GM13976 (cell line): ENCODE measurements at places on chromosomes 6 and 20.
A peak's percentile ranks its signal among the peaks of the same experiment; 100 is the strongest.

DNA sequence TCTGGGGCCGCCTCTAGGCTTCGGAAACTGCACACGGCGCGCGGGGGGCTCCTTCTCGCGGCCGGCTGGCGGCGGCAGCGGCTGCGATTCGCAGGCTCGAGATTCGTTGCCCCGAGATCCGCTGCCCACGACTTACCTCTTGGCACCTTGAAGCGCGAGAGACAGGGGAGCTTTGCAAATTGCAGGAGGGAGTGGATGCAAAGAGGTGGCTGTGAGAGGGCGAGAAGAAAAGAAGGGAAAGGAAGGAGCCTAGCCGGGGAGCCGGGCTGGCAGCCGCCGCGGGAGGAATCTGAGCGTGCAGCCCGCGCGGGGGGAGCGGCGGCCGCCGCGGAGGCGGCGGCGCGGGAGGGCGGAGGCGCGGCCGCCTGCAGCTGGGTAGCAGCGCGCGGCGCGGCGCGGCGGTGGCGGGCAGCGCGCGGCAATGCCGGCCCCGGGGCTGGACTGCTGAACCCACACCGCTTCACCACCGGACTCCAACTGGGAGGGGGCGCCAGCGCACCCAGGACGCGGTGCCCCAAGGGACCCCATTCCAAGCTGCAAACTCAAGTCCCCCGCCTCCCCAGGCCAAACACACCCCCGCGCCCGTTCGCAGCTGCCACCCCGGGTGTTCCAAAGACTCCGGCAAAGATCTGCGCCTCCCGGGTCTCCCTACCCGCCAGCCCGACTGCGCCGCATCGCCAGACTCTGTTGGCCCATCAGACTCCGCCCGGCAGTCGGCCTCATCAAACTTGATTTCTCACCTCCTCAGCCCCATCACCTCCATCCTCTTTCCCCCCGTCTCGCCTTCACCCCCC is 44.2 kb upstream of the SUPT3H start:
- peak; percentile 54 for DNase-seq

- DNase-seq = no peak
These were observed 1418.5 kb downstream of the KHDRBS2 start for GRCh38 chr6:60867548-60867947.

DNA sequence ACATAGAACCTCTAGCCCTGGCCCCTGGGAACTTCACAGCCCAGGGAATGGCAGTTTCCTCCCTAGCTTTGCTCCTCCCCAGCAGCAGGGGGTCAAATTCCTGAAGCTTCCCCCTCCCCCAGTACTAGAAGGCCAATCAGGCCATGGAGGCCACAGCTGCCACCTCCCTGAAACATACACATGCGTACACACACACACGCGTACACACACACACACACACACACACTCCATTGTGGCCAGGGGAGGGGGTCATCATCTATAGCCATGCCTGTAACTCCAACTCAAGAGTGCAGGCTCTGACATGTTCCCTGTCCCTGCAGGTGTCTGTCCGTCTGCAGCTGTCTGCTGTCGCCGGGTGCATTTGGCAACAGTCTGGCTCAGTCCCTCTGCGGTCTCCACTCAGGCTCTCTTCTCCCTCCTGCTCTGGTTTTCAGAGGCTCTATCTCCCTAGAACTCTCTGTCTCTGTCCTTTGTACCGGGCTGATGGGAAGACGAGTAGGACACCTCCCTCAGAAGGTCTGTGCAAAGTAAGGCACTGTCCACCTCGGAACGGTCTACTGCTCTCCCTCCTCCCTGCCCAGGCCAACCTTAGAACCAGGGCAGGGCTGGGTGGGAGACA is 1.4 kb downstream of the LRFN2 start:
- no peak for DNase-seq

GRCh38 chr6:167791780-167792478 is 34.8 kb upstream of the AFDN start:
- DNase-seq = no peak

GRCh38 chr20:59374261-59374660 is 73.8 kb downstream of the EDN3 start:
- DNase-seq = no peak

DNA sequence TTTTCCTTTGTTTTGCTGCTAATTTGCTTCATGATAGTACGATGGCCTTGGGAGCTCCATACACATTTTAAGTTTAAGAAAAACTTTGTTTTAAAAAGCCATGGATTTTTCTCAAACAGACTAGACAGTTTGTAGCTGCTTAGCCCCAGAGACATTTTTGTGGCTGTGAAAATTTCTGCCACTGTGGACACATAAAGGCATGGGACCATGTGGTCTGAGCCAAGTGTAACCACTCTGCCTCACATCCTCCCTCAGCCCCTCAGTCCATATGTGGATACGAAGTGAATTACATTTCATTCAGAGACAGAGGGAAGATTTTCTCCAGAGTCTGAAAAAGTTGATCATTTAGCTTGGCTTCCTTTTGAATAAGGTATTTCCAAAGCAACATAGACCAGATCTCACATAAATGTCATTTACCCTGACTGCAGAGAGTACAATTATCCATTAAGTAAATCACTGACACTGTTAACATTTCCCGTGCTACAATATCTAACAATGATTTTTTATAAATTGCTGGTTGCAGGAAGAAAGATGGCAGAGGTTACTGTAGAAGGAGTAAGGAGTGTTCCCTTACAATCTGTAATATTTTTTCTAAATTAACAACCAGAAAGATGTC is 87.4 kb downstream of the GJA1 start:
- no peak for DNase-seq

GRCh38 chr6:26170181-26170580 is 83.0 kb downstream of the HFE start:
- no peak for DNase-seq

DNA sequence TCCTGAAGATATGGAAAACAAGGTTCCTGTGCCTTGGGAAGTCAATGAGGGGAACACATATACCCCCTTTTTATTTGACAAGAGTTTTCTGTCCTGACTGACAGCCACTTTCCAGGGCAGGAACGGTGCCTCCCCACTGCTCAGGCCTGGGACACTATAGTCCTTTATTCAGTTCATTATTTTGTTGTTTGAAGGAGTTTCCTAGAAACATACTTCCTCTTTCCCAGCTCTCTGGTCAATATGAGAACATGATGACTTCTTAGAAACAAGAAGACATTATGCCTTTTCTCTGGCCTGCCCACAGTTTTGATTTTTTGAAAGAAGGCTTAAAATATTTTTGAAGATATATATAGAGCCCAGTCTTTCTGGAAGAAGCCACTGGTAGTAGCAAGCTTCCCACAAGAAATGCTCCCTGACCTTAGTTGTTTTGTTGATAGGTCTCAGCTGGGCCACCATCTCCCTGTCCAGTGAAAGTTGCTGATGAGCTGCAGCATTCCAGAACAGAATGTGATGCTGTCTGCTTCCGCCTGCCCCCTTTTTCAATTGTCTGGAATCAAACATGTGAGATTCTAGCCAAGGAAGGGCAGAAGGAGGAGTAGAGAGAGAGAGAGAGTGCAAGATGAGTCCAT is 350.0 kb upstream of the PRND start:
- no peak for DNase-seq
